T-helper 9 cell (primary cell): ENCODE measurements at places on chromosomes 6 and 20.
A peak's percentile ranks its signal among the peaks of the same experiment; 100 is the strongest.

GRCh38 chr20:17614176-17614811 lies 44.4 kb downstream of the DSTN start:
- DNase-seq = no peak

GRCh38 chr6:149082320-149082719 lies 235.2 kb upstream of the TAB2 start:
- DNase-seq = peak; percentile 79

DNA sequence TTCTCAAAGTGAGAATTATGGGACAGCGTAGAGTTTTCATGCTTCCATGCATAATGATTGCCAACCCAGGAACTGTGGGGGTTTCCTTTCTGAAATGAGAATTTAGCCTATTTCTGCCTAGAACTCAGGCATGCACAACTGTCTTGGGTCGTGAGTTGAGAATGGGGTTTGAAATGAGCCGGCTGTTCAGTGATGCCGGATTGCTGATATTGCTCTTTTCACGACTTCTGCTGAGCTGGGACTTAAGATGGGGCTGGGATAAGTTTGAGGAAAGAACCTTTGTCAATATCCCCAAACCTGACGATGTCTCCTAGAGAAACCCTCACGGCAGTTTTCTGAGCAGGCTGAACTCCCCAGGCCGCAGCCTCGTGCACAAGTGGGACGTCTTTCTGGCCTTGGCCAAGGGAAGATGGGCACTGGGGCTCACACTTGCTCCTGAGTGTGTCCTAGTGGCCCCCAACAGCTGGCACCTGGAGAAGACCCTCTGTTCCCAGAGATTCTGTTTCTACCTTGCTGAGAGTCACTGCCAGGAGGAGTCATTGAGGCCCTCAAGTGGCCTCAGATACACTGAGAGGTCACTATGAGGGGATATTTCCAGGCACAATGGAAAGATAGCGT lies 34.1 kb upstream of the RIN2 start:
- no peak for DNase-seq

- no peak for DNase-seq
These were observed 114.9 kb downstream of the FRK start for GRCh38 chr6:115945812-115946211.

DNA sequence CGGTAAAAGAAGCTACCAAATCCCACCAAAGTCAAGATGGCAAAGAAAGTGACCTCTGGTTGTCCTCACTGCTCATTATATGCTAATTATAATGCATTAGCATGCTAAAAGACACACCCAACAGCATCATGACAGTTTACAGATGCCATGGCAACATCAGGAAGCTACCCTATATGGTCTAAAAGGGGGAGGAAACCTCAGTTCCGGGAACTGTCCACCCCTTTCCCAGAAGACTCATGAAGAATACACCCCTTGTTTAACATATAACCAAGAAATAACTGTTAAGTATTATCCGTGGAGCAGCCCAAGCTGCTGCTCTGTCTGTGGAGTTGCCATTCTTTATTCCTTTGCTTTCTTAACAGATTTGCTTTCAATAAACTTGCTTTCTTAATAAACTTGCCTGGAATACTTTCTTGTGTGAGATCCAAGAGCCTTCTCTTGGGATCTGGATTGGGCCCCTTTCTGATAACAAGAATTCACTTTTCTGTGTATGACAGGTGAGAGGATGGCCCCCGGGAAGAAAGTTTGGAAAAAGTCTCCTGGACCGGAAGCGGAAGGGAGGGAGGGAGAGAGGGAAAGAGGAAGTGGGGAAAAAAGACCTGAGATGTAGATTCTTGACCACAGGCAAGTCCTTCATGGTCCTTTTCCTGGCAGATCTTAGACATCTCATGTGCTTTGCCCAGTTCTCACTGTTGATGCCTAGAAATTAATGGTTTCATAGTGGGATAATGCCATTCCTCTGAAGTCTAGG lies 146.7 kb upstream of the ID4 start:
- no peak for DNase-seq

- no peak for DNase-seq
These were observed 130.4 kb downstream of the PTPRK start for GRCh38 chr6:128389820-128390534.

- DNase-seq = no peak
These were observed 22.6 kb downstream of the PLCB1 start for GRCh38 chr20:8154638-8155037.

- no peak for DNase-seq
These were observed 60.5 kb downstream of the CYB5R4 start for GRCh38 chr6:83920017-83920416.

DNA sequence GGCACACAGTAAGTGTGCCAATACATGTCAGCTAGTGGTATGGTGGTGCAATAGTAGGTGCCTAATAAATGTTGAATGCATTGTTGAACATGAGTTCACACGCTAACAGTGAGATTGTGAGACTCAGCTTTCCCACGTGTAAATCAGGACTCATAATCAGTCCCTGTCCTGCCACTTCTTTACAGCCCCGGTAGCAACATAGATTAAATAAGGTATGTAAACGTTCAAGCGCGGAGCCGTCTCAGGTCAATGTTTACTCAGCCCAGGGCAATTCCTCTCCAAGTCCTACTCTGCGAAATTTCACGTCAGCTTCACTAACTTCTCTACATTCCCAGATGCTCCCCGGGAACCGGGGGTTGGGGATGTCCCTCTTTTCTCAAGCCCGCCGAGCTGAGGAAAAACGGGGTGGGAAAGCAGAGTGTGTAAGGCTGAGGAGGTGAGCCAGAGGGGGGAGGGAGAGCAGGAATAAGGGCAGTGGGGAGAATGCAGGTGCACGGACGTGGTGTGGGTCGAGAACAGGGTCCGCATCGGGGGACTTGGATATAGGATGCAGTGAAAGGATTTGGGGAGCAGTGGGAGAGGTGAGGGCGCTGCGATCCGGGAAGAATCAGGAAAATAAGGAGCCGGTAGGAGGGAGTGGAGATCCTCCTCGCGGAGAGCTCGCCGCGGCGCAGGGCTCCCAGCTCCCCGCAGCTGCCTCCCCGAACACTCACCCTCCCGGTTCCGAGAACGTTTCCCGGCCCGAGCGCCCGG lies 544 bp upstream of the TP53INP2 start:
- no peak for DNase-seq

DNA sequence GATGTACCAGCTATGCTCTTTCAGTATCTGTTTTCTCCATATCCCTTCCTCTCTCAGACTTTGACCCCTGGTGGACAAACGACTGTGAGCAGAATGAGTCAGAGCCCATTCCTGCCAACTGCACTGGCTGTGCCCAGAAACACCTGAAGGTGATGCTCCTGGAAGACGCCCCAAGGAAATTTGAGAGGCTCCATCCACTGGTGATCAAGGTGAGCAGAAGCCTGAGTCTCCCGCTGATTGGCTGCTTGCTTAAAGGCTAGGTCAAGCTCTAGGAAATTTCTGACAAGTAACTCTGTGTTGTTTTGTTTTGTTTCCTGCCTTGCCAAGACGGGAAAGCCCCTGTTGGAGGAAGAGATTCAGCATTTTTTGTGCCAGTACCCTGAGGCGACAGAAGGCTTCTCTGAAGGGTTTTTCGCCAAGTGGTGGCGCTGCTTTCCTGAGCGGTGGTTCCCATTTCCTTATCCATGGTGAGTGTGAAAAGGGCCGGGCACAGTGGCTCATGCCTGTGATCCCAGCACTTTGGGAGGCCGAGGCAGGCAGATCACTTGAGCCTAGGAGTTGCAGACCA lies 28.6 kb downstream of the C6orf89 start:
- peak; percentile 12 for DNase-seq

DNA sequence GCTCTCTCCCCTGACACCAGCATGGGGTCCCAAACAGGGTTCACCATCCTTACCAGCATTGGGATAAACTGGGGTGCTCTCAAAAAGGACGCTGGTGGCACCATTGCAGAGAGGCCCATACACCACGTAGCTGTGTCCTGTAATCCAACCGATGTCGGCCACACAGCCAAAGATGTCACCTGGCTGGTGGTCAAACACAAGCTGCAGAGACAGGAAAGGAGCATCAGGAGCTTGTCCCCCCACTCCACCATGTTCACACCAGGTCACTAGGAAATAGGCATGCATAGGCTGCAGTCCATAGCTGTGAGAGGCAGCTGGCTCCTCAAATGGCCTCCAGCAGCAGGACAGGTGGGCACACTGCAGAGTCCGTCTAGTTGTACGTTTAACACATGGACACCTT lies 28.8 kb upstream of the APMAP start:
- DNase-seq = no peak

- no peak for DNase-seq
These were observed 152.3 kb upstream of the SCGN start for GRCh38 chr6:25499615-25500235.

DNA sequence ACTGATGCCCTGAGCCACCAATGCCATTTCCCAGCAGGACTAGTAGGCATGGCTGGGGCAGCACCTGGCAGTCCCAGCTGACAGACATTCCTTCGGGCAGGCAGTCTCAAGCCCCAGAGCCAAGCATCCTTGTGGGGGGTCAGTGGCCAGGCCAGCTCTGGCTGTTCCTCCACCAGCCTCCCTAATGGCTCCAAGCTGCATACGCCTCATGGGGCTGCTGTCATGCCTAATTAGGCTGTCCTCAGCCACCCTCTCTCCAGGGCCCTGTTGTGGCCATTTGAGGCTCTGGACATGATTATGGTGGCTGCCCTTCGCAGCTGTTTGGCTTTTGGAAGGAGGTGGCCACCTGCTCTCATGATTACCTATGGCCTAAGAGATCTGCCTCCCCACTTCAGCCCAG lies 79.4 kb downstream of the DLGAP4 start:
- DNase-seq = no peak
